ENCODE measurements at places on chromosomes 6 and 20.

GRCh38 chr20:38162149-38162548 is 2.9 kb downstream of the TGM2 start:
- DNase-seq: no peak

GRCh38 chr6:15798533-15799255 is 135.9 kb upstream of the DTNBP1 start:
- no peak for DNase-seq

GRCh38 chr20:57996936-57997890 is 231.2 kb downstream of the ANKRD60 start:
- no peak for DNase-seq

- no peak for DNase-seq
These were observed 255.8 kb downstream of the TMEM242 start for GRCh38 chr6:157067507-157067906.

DNA sequence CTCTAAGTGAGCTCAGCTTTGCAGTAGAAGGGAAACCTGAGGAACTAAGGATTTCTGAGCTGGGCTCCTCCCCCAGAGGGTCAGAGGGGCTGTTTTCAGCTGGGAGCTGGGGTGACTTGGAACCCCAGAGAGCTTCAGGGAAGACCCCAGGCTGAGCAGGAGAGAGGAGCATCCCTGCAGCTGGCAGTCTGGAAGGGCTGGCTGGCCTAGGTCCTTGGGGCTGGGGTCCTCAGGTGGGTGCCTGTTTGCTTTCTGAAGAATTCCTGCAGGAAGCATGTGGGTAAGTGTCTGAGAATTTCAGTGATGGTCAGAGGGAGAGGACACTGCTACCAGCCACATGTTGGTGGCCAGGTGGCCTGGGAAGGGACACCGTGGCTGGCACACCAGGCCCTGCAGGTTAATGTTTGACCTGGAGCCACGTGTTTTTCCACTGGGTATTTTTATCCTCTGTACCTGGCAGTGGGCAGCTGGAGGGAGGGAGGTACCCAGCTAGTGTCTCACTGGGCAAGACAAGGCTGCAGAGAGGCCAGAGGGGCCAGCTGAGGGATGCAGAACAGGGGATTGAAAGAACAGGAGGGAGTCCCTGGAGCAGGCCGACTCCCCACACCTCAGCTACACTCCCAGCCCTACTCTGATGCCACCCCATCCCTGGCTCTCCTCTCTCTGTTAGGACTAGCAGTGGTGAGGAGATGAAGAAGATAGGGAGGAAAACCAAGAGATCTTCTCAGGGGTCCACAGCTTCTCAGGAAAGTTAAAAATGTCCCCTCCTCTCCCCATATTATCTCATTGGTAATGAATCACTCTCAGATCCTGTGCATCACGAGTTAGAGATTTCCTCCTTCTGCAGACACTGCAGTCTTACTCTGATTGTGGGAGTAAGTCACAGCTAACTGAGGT is 143.6 kb downstream of the VEGFA start:
- DNase-seq: no peak
